ENCODE measurements at places on chromosomes 6 and 20. TPM values are rescaled to one million over a fixed set of nuclear protein-coding genes. Genes with fewer than 3 reads are reported as not detected.

EPPIN gene
- not detected for total RNA-seq

- DNase-seq = no peak
Observed at GRCh38 chr20:57396212-57396983, 5.2 kb downstream of the RBM38 start.

GRCh38 chr6:33192671-33193602 is 670 bp upstream of the COL11A2 start:
- peak; percentile 85 for DNase-seq

DNA sequence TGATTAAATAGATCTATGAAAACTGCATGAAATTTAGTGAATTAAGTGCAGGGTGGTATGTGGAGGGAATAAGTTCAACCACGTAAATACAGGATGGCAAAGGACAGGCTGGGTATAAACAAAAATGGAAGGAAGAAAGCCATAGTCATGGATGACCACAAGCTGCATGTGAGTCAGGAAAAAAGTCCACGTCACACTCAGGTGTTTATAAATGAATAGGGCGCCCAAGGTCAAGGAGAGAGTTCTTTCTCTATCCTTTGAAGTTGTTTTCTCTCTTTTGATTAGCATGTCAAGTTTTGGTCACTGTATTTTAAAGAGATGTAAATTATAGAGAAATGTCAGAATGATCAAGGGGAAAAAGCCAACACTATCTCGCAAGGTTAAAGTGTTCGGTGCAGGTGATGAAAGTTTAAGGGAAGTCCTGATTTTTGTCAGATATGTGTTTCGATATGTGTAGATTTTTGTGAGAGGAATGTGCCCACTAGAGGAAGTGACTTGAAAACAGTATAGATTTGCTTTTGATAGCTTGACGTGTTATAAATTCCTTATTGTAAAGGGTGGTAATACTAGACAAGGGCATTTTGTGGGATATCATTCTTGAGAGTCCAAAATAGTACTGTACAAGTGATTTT is 58.7 kb downstream of the MAP3K4 start:
- DNase-seq = no peak

GRCh38 chr6:90424580-90424979 is 127.9 kb upstream of the BACH2 start:
- no peak for DNase-seq

DNA sequence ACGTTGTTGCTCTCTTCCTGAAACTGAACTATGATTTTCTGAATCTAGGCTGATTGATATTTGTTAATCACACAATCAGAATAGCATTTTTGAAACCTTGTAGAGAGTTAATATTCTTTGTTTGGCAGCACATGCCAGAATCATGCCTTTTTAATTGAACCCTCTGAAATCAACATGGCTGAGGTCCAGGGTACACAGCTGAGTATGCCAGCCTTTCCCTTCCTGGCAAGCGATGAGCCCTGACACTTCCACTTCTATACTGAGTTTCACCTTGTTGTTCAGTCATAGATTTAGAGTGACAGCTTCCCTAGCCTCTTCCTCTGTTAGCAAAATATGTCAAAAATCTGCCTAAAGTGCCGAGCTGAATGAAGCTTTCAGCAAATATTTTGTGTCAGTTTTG is 6.8 kb downstream of the HDDC2 start:
- peak; percentile 35 for DNase-seq

EGFL8 gene
- total RNA-seq = 18.5 TPM

RFX6 gene
- 0.46 TPM for total RNA-seq

GRCh38 chr6:101413773-101414172 is 20.3 kb downstream of the GRIK2 start:
- no peak for DNase-seq

Data from dorsolateral prefrontal cortex (tissue), 122 donors.